ENCODE measurements at places on chromosomes 2 and 18.

GRCh38 chr2:222261504-222261903 is 37.3 kb downstream of the PAX3 start:
- DNase-seq, result no peak

DNA sequence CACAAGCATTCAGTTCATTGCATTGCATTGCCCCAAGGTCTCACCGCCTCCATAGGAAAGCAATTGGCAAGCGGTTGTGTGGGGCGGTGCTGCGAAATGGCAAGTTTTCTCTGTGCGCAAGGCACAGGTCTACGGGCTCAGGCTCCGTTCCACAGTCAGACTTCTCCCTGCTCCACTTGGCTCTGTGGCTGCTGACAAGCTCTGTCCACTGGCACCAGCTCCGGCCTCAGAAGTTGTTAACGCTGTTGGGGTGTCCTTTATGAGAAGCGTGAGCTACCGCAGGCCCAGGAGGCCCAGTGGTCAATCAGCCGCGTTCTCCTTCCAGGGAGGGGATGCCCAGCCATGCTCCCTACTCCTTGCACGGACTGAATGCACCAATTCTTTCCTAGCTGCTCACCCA is 87.0 kb upstream of the GATA6 start:
- DNase-seq, result no peak

DNA sequence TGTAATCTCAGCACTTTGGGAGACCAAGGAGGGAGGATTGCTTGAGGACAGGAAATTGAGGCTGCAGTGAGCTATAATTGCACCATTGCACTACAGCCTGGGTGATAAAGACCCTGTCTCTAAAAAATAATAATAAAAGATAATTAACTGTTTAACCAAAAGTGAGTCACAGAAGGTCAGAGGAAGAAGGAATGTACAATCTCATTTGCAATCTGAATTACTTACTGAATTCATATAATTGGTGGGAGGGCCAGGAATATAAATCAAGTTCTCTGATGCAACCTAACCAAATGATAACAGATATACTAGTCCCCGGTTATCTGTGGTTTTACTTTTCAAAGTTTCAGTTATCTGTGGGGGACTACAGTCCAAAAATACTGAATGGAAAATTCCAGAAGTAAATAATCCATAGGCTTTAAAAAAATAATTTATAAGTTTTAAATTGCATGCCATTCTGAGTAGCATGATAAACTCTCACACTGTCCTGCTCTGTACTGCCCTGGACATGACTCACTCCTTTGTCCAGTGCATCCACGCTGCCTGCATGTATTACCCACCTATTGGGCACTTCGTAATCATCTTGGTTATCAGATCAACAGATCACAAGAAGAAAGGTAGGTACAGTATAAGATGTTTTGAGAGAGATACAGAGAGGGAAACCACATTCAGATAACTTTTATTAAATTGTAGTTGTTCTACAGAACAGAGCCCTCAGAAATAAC is 12.8 kb upstream of the MATN3 start:
- DNase-seq, result no peak

DNA sequence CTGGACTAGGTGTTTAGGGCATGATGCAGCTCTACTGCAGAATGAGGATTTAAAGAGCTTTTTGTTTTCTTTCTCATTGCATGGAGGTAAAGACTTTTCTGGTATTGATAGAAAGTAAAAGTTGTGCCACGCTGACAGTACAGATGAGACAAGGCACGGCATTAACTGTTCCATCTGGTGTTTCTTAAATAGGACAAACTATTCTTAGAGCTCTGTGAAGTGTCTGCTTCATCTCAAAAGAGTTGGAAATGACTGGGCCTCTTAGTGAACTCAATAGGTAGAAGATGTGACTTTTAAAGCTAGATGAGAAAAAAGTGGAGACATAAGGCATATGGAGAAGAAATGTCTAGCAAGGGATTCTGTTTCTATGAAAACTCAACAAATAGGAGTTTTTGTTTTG is 321.8 kb downstream of the RPRM start:
- DNase-seq, result no peak

- no peak for DNase-seq
Observed at GRCh38 chr18:36412778-36413177, 115.3 kb downstream of the FHOD3 start.

- no peak for DNase-seq
Observed at GRCh38 chr2:182055993-182056392, 70.3 kb downstream of the PPP1R1C start.

- no peak for DNase-seq
Observed at GRCh38 chr2:171083451-171083850, 77.2 kb downstream of the TLK1 start.

DNA sequence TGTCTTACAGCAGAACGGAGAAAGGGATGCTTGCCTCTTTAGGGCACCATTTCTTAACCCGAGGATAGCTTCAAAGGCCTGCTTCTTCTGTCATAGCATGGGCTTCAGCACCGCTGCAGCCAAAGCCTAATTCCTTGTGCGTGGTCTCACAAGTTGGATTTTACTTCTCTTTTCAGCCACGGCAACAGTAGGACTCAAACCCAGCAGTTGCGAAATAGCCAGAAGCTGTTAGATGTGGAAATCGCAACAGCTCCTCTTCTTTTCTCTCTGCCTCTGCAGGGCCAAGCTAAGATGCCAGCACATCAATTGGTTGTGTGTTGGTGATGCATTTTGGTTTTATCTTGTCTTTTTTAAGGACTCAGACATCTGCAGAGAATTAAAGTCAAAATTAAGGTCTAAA is 3.1 kb downstream of the NRXN1 start:
- DNase-seq, result no peak

DNA sequence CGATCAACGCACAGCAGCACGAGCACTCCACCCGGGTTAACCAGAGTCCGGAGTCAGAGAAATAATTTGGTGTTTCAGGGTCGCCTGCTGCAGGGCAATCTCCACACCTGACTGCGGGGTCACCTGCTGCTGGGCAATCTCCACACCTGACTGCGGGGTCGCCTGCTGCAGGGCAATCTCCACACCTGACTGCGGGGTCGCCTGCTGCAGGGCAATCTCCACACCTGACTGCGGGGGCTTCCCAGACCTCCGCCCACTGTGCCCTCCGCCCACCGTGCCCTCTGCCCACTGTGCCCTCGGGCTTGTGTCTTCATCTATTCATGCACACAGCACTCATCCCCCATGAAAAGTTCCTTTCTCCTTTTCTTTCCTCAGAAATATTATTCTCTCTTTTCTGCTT is 500.2 kb upstream of the SALL3 start:
- DNase-seq, result no peak

GRCh38 chr2:240963065-240963867 is 35.2 kb upstream of the SNED1 start:
- no peak for DNase-seq

DNA sequence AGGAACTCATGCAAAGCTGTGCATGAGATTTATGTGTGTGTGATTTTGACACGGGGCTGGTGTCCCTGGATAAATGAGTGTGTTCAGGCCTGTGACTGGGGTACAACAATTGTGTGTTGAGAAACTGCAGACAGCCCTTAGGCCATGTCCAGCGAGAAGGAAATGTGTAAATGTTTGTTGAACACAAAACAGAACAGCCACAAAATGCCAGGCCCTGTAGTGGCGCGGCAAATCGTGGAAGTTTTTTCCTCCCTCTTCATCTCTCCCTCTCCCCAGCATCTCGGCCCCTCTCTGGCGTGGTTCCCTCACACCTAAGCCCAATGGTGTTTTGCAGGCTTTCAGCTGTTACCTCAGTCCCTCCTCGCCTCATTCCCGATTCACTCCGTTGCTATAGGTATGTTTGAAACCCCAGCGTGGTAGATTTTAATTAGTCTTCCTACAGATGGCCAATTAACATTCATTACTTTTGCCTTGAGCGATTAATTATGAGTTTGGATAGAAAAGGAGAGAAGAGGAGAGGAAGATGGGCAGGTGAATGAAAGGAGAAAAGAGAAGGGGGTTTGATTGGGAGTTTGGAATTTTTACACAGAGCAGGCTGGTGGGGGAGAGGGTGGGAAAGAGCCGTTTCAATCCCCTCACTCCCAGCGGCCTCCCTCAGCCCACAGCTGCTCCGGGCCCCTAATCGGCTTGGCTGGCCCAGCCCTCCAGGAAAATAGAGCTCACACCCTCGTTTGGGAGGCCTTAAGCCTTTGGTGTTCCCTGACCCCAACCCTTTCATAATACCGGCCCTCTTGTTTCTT is 10.8 kb downstream of the SPR start:
- no peak for DNase-seq

- no peak for DNase-seq
Observed at GRCh38 chr2:235745597-235745996, 251.8 kb downstream of the AGAP1 start.

DNA sequence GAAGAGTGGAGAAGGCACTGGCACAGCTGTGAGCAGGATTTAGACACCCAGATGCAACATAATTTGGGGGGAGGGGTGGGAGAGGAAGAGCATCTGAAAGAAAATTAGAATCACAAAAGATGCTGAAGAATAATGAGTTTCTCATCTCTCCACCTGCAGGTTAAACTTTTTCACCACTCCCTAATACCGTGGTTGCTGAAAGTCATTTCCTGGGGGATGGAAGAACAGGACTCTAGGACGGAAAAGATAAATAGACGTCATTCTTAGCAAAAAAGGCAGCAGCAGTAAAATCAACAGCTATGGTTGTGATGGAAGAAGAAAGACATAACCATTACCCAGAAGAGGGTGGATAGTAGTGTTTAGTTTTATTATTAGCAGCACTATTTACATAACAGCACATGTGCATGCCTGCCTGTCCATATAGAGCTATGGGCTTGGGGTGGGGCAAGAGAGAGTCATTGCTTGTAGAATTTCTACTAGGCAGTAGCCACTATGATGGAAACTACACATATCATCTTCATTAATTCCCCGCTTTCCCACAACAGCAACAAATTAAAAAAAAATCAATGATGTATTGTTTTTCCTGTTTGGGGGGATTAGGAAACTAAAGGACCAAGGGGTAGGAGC is 212.2 kb downstream of the TRIB2 start:
- DNase-seq, result peak; percentile 32

- DNase-seq, result peak; percentile 3
Observed at GRCh38 chr2:233976690-233977294, 59.6 kb downstream of the TRPM8 start.

GRCh38 chr2:113105047-113105785 is 22.2 kb upstream of the IL1RN start:
- DNase-seq, result no peak

DNA sequence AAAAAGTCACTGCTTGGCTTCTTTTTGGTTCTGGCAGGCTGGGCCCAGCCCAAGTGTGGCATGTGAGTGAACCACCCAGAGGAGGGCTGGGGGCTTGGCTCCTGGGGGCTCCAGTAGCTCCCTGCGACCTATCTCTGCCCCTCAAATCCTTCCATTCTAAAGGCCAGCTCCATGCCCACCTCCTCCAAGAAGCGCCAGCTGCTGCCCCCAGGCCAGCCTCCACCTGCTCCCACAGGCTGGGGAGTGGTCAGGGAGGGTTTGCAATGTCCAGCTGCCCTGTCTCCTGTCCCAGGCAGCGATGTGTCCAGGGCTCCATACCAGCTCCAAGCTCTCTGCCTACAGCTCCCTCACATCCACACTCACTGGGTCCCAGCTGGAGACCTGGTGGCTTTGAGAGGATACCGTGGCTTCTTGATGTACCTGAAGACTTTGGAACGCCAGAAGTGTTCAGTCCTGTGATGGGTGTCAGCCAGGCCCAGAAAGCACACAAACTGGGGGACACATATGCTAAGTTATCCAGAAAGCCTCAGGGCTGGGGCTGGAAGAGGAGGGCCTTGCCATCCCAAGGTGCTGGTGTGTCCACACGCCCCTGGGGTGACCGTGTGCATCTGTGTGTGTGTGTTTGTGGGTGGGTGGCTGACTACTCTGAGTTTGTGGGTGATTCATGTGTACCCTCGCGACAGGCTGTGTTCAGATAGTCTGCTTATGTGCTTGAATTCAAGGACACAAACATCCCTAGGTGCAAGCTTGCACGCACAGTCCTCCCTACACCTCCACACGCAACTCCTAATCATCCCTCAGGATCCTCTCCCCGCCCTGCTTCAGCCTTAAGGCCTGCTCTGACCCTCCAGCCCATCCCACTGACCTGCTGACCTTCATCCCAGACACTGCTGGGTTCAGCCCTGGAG is 33.4 kb downstream of the ZFP36L2 start:
- DNase-seq, result no peak

- DNase-seq, result peak; percentile 30
Observed at GRCh38 chr2:217933617-217933993, 69.2 kb downstream of the TNS1 start.

GRCh38 chr2:130327703-130328527 is 14.8 kb upstream of the IMP4 start:
- DNase-seq, result peak; percentile 40

- peak; percentile 67 for DNase-seq
Observed at GRCh38 chr2:54704688-54705605, 18.5 kb upstream of the EML6 start.

GRCh38 chr2:143604566-143604959 is 475.3 kb downstream of the ARHGAP15 start:
- no peak for DNase-seq

- peak; percentile 6 for DNase-seq
Observed at GRCh38 chr2:226638576-226638975, 161.0 kb downstream of the IRS1 start.

DNA sequence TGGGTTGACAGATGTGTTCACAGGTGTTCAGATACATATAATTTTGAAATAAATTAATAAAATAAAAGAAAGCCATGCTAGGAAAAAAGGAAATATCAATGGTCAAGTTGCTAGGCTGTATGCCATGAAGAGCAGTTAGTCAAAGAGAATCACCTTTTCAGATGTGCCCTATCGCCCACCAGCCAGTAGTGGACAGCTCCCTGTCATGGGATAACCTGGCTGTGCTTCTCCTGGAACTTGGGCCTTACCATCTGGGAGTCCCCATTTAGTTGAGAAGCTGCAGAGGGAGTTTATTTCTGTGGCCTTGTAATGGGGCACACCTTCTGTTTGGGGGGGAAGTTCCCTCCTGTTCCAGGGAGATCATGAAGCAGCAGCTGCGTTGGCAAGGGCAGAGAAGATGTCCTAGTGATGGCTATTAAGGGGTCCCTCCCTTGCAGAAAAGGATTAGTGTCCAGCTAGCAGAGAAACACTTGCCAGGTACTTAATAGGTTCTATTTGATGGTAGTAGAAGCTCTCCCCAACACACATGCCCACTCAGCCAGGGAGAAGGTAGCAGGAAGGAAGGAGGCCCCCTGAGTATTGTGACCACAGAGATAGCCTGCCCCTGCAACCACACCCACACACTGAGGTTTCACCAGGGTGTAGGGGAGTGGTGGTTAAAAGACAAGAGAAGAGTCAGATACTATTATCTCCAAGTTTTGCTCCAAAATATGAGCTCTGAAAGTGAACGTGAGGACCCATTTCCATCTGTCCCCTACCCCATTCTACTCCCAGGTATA is 117.7 kb downstream of the B3GNT2 start:
- DNase-seq, result no peak

DNA sequence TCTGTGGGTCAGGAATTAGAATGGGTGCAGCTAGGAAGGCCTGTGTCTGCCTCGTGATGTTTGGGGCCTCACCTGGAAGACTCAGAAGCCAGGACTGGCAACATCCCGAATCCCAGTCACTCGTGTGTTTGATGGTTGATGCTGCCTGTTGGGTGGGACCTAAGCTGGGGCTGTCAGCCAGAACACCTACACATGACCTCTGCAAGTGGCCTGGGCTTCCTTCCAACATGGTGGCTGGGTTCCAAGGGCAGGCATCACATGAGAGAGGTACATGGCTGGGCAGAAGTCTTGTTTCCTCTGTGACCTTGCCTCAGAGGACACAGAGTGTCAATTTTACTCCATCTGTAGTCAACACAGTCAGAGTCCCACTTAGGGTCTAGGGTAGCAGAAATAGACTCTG is 177.8 kb downstream of the GBX2 start:
- no peak for DNase-seq

GRCh38 chr2:71749671-71750101 is 296.3 kb downstream of the DYSF start:
- peak; percentile 50 for DNase-seq
